Spinal cord (tissue), 10 donors: ENCODE measurements at places on chromosomes 4 and X. TPM values are rescaled to one million over a fixed set of nuclear protein-coding genes. Genes with fewer than 3 reads are reported as not detected.

DNA sequence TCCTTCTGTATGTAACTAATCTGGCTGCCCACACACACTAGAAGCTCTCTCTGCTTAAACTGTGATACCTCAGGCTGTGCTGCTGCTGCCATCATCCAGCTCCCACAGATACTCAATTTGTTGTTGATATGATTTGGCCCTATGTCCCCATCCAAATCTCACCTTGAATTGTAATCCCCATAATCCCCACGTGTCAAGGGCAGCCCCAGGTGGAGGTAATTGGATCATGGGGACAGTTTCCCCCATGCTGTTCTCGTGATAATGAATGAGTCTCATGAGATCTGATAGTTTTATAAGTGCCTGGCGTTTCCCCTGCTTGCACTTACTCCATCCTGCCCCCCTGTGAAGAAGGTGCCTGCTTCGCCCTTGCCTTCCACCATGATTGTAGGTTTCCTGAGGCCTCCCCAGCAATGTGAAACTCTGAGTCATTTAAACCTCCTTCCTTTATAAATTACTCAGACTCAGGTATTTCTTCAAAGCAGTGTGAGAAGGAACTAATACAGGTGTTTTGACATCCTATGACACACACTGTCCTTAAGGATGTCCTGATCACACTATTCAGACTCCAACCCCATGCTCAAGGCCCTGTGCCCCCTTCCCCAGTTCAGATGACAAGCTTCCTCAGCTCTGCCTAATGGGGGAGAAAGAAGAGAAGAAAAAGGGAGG is 2.9 kb upstream of the ATOH1 start:
- H3K36me3 ChIP-seq = no peaks in the 10 kb centered on the region
- H3K27me3 ChIP-seq = peaks cover 69% of the 10 kb centered on the region
- H3K27ac ChIP-seq = no peak overlapping the region
- no peak overlapping the region for H3K4me3 ChIP-seq
- no peak for DNase-seq
- H3K4me1 ChIP-seq = peaks cover 27% of the 10 kb centered on the region

- H3K4me1 ChIP-seq = no peaks in the 10 kb centered on the region
- H3K27ac ChIP-seq = no peak overlapping the region
- H3K36me3 ChIP-seq = no peaks in the 10 kb centered on the region
- no peak for DNase-seq
- H3K4me3 ChIP-seq = no peak overlapping the region
Observed at GRCh38 chr4:153375303-153375702, 30.8 kb downstream of the MND1 start.

GRCh38 chrX:9518889-9519288 is 54.0 kb downstream of the TBL1X start:
- H3K36me3 ChIP-seq = no peaks in the 10 kb centered on the region
- no peak overlapping the region for H3K27ac ChIP-seq
- H3K4me3 ChIP-seq = no peak overlapping the region
- no peak for DNase-seq
- H3K4me1 ChIP-seq = peaks cover 3% of the 10 kb centered on the region
- peaks cover 3% of the 10 kb centered on the region for H3K27me3 ChIP-seq

- H3K27me3 ChIP-seq = peaks cover 2% of the 10 kb centered on the region
- no peak overlapping the region for H3K4me3 ChIP-seq
- no peaks in the 10 kb centered on the region for H3K4me1 ChIP-seq
- DNase-seq = no peak
- H3K27ac ChIP-seq = no peak overlapping the region
- no peaks in the 10 kb centered on the region for H3K36me3 ChIP-seq
Observed at GRCh38 chr4:90118527-90119195, 8.5 kb upstream of the CCSER1 start.

- peaks cover 2% of the 10 kb centered on the region for H3K27me3 ChIP-seq
- H3K4me3 ChIP-seq = no peak overlapping the region
- no peak for DNase-seq
- no peaks in the 10 kb centered on the region for H3K4me1 ChIP-seq
Observed at GRCh38 chrX:113770806-113771205, 813.1 kb upstream of the HTR2C start.

GRCh38 chrX:7109838-7110793 is 37.4 kb upstream of the STS start:
- H3K27ac ChIP-seq = peak overlapping the region; percentile 13
- H3K27me3 ChIP-seq = no peaks in the 10 kb centered on the region
- no peak overlapping the region for H3K4me3 ChIP-seq
- H3K36me3 ChIP-seq = peaks cover 4% of the 10 kb centered on the region
- DNase-seq = no peak
- peaks cover 17% of the 10 kb centered on the region for H3K4me1 ChIP-seq

GRCh38 chr4:75007891-75008290 is 75.0 kb downstream of the PARM1 start:
- no peaks in the 10 kb centered on the region for H3K27me3 ChIP-seq
- H3K4me3 ChIP-seq = no peak overlapping the region
- H3K36me3 ChIP-seq = peaks cover 3% of the 10 kb centered on the region
- H3K27ac ChIP-seq = no peak overlapping the region
- peaks cover 4% of the 10 kb centered on the region for H3K4me1 ChIP-seq
- no peak for DNase-seq

DNA sequence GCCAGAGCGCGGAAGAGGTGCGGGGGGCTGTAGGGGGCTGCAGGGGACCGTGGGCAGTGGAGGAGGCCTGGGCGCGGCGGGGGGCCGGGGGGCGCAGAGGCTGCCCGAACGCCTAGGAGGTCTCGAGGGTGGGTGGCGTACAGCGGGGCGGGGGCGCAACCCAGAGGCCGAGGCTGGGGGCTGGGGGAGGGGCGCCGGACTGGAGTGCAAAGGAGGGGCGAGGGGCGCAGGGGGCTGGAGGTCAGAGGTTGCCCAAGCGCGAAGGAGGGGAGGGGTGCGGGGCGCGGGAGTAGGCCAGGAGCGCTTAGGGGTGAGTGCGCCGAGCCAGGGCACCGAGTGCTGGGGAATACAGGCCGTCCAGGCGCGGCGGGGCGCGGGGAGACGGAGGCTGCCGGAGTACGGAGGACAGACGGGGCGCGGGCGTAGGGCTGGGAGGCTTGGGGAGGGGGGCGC is 255 bp downstream of the GYG2 start:
- H3K4me1 ChIP-seq = peaks cover 38% of the 10 kb centered on the region
- DNase-seq = no peak
- H3K27ac ChIP-seq = no peak overlapping the region
- H3K4me3 ChIP-seq = peak overlapping the region; percentile 40

DNA sequence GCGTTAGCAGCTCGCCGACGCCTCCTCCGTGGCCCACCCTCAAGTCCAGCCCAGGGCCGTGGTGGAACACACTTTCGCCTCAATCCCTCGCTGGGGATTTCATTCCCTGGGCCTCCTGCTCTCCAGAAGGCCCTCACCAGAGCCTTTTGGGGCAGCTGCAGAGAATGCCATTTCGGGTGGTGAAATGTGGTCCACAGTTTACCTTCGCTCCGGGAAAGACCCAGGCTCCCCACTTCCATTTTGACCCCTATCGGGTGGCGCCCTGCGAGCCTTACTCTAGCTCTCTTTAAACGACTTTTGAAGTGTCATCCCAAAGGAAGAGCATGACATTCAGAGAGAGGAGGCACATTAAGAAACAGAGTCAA is 496 bp downstream of the SH2D1A start:
- no peak overlapping the region for H3K27ac ChIP-seq
- no peak overlapping the region for H3K4me3 ChIP-seq
- no peaks in the 10 kb centered on the region for H3K27me3 ChIP-seq

- no peaks in the 10 kb centered on the region for H3K27me3 ChIP-seq
- no peak overlapping the region for H3K4me3 ChIP-seq
- H3K36me3 ChIP-seq = no peaks in the 10 kb centered on the region
- H3K4me1 ChIP-seq = no peaks in the 10 kb centered on the region
- no peak overlapping the region for H3K27ac ChIP-seq
Observed at GRCh38 chr4:158796370-158797140, 27.7 kb downstream of the FNIP2 start.

- DNase-seq = no peak
- H3K36me3 ChIP-seq = no peaks in the 10 kb centered on the region
- H3K27ac ChIP-seq = no peak overlapping the region
Observed at GRCh38 chr4:41102414-41103092, 111.8 kb downstream of the APBB2 start.

- peaks cover 3% of the 10 kb centered on the region for H3K36me3 ChIP-seq
- no peaks in the 10 kb centered on the region for H3K4me1 ChIP-seq
- no peak overlapping the region for H3K4me3 ChIP-seq
- no peak overlapping the region for H3K27ac ChIP-seq
- H3K27me3 ChIP-seq = no peaks in the 10 kb centered on the region
Observed at GRCh38 chr4:6180841-6181631, 19.3 kb downstream of the JAKMIP1 start.

GRCh38 chr4:111334361-111334760 is 711.5 kb upstream of the PITX2 start:
- DNase-seq = no peak
- no peaks in the 10 kb centered on the region for H3K4me1 ChIP-seq
- no peaks in the 10 kb centered on the region for H3K36me3 ChIP-seq
- H3K27ac ChIP-seq = no peak overlapping the region
- H3K27me3 ChIP-seq = no peaks in the 10 kb centered on the region
- H3K4me3 ChIP-seq = no peak overlapping the region

DNA sequence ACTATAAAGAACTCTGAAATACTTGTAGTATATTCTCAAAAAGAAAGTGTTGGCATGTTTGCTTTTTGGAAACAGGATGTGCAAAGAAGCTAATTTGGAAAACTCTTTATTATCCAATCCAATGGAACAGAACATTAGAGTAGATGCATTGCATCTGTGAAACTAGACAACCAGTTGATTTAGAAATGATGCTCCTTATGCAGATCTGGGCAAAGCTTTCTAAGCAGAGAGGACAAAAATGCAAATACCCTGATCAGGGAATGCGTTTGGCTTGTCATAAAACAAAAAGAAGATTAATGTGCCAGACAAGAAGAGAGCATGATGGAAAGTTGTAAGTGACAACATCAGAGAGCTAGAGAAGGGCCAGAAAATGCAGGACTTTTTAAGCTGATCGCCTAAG is 142.3 kb downstream of the RCHY1 start:
- H3K4me1 ChIP-seq = no peaks in the 10 kb centered on the region
- no peaks in the 10 kb centered on the region for H3K36me3 ChIP-seq
- H3K27me3 ChIP-seq = no peaks in the 10 kb centered on the region
- H3K27ac ChIP-seq = no peak overlapping the region

GRCh38 chr4:43990963-43991362 is 457.6 kb downstream of the KCTD8 start:
- no peak overlapping the region for H3K27ac ChIP-seq
- no peaks in the 10 kb centered on the region for H3K4me1 ChIP-seq
- H3K4me3 ChIP-seq = no peak overlapping the region
- no peak for DNase-seq
- no peaks in the 10 kb centered on the region for H3K36me3 ChIP-seq
- no peaks in the 10 kb centered on the region for H3K27me3 ChIP-seq

- no peaks in the 10 kb centered on the region for H3K4me1 ChIP-seq
- no peak for DNase-seq
- H3K36me3 ChIP-seq = no peaks in the 10 kb centered on the region
- H3K27me3 ChIP-seq = no peaks in the 10 kb centered on the region
Observed at GRCh38 chrX:63735882-63736281, 49.1 kb downstream of the ARHGEF9 start.

GRCh38 chr4:62360156-62360545 is 1160.0 kb downstream of the ADGRL3 start:
- H3K4me3 ChIP-seq = no peak overlapping the region
- H3K27me3 ChIP-seq = no peaks in the 10 kb centered on the region
- no peaks in the 10 kb centered on the region for H3K36me3 ChIP-seq
- DNase-seq = no peak

- H3K27ac ChIP-seq = no peak overlapping the region
- H3K36me3 ChIP-seq = no peaks in the 10 kb centered on the region
- H3K27me3 ChIP-seq = no peaks in the 10 kb centered on the region
- no peaks in the 10 kb centered on the region for H3K4me1 ChIP-seq
- no peak for DNase-seq
Observed at GRCh38 chr4:44616621-44617020, 34.8 kb downstream of the YIPF7 start.

GRCh38 chr4:82201805-82202641 is 171.8 kb downstream of the HNRNPD start:
- H3K4me3 ChIP-seq = no peak overlapping the region
- no peaks in the 10 kb centered on the region for H3K36me3 ChIP-seq
- peaks cover 3% of the 10 kb centered on the region for H3K4me1 ChIP-seq
- DNase-seq = no peak
- no peak overlapping the region for H3K27ac ChIP-seq

GRCh38 chr4:89398146-89398545 is 90.5 kb upstream of the GPRIN3 start:
- H3K27me3 ChIP-seq = no peaks in the 10 kb centered on the region
- H3K27ac ChIP-seq = no peak overlapping the region
- H3K4me1 ChIP-seq = no peaks in the 10 kb centered on the region
- no peak for DNase-seq
- H3K36me3 ChIP-seq = no peaks in the 10 kb centered on the region

GRCh38 chr4:120007896-120008436 is 58.7 kb downstream of the MAD2L1 start:
- H3K4me1 ChIP-seq = no peaks in the 10 kb centered on the region
- H3K4me3 ChIP-seq = no peak overlapping the region
- no peaks in the 10 kb centered on the region for H3K27me3 ChIP-seq
- DNase-seq = no peak

- H3K4me3 ChIP-seq = no peak overlapping the region
- H3K36me3 ChIP-seq = no peaks in the 10 kb centered on the region
- no peaks in the 10 kb centered on the region for H3K27me3 ChIP-seq
Observed at GRCh38 chr4:30948653-30949052, 228.5 kb downstream of the PCDH7 start.

DNA sequence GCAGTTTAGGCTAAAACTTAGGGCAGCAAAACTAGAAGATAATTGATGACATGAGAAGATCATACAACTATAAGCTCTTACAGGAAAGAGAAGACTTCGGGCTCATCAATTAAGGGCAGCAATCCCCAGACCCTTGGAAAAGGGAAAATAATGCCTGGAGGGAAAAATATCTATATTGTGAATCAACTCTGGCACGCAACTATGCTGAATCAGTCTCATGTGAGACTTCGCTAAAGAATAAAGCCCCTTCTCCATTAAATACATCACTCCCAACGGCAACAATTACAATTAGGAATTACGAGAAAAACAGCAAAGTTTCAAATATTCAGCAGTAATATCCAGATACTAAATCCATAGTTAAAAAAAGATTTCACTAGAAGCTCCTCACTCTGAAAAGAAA is 2016.8 kb upstream of the IGFBP7 start:
- H3K27me3 ChIP-seq = no peaks in the 10 kb centered on the region
- H3K4me3 ChIP-seq = no peak overlapping the region
- H3K36me3 ChIP-seq = no peaks in the 10 kb centered on the region
- no peak overlapping the region for H3K27ac ChIP-seq
- no peaks in the 10 kb centered on the region for H3K4me1 ChIP-seq

DNA sequence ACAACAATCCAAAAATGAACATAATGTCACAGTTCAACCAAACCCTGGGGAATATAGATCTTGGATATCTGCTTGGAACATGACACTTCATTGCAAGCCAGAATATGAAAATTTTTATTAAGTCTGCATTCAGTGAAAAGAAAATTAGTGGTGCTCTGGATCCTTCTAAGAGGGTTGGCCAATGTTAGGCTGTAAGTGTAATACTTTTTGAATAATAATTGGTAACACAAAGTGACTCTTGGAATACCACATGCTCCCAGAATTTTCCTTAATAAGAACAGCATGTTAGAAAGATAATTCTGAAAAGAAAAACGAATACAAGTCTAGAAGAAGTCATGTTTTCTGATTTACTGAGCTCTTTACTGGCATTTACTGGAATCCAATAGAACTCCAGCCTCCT is 175.8 kb downstream of the RASL11B start:
- H3K4me3 ChIP-seq = no peak overlapping the region
- H3K36me3 ChIP-seq = no peaks in the 10 kb centered on the region
- H3K27ac ChIP-seq = no peak overlapping the region

The SHROOM4 gene
- 10.9 TPM for total RNA-seq

The TMEM35A gene
- 80.1 TPM for total RNA-seq

The XAGE1B gene
- not detected for total RNA-seq

The CT45A6 gene
- not detected for total RNA-seq

The RIBC1 gene
- 1.8 TPM for total RNA-seq

The MAGEB10 gene
- not detected for total RNA-seq

The MAGEA10 gene
- total RNA-seq = not detected

The TXK gene
- total RNA-seq = 0.72 TPM

The COL25A1 gene
- 33.6 TPM for total RNA-seq

The ADAM29 gene
- total RNA-seq = 1.4 TPM

The CCSER1 gene
- 24.6 TPM for total RNA-seq
